Activated T-helper 1 cell treated with anti-CD3 and anti-CD28 coated beads, Interleukin-12 subunit alpha, Interleukin-12 subunit beta, Interleukin-2, Interleukin-4 antibody, amounts not matched to agents 30 ng/mL and 10 ng/mL and 1 ng/mL, durations not matched to agents 14 hours and 24 hours and 36 hours (primary cell): ENCODE measurements at places on chromosomes 1 and 21.

- H3K4me3 ChIP-seq: peak overlapping the region; percentile 60
- no peak for DNase-seq
- peaks cover 28% of the 10 kb centered on the region for H3K4me1 ChIP-seq
- no peaks in the 10 kb centered on the region for H3K36me3 ChIP-seq
These were observed 78.3 kb downstream of the NDUFS5 start for GRCh38 chr1:39104158-39105060.

DNA sequence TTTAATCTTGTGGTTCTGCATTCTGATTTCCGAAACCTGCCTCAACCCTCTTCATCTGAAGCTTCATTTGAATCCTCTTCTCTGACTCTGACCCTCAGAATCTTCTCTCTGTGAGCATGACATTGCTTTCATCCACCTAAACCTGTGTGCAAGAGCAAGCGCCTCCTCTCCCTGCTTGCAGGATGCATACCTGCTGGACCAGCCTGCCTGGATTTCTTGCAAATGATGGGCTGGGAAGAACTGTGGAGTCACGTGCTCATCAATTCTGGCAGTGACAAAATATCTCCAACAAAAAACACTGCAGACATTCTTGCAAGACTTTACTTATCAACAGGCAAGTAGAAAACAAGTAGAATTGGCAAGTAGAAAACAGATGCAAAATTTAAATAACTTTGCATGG, 20.8 kb upstream of the SLC35F3 start:
- H3K27me3 ChIP-seq: no peaks in the 10 kb centered on the region
- no peaks in the 10 kb centered on the region for H3K36me3 ChIP-seq
- no peak overlapping the region for H3K27ac ChIP-seq
- DNase-seq: no peak
- H3K4me3 ChIP-seq: no peak overlapping the region
- H3K4me1 ChIP-seq: no peaks in the 10 kb centered on the region

DNA sequence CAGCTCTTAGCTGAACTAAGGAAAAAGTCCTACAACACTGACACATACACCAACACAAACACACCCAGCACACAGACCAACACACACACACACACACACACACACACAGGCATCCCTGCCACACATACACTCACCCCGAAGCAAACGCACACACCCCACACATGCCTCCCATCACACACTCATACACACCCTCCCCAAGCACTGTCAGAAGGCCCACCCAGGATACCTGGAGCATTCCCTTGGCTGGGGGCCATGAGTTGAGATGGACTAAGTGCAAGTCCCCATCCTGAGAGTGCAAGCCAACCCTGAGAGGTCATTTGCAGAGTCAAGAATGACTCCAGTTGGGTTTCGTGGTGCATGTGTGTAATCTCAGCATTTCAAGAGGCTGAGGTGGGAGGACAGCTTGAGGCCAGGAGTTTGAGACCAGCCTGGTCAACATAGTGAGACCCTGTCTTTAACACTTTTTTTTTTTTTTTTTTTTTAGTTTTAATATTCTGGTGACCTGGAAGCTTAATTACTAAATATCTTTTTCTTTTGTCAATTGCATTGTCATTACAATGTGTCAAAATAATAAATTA, 117.3 kb downstream of the RHOU start:
- H3K27me3 ChIP-seq: peaks cover 32% of the 10 kb centered on the region
- H3K36me3 ChIP-seq: no peaks in the 10 kb centered on the region
- no peak for DNase-seq
- no peak overlapping the region for H3K4me3 ChIP-seq

- H3K36me3 ChIP-seq: peaks cover 3% of the 10 kb centered on the region
- peak overlapping the region; percentile 100 for H3K4me3 ChIP-seq
- H3K4me1 ChIP-seq: peaks cover 22% of the 10 kb centered on the region
- H3K27me3 ChIP-seq: peaks cover 4% of the 10 kb centered on the region
These were observed 3.6 kb downstream of the GUK1 start for GRCh38 chr1:228143480-228144192.

GRCh38 chr1:245512181-245512888, 357.6 kb downstream of the KIF26B start:
- DNase-seq: no peak
- no peak overlapping the region for H3K27ac ChIP-seq
- no peak overlapping the region for H3K4me3 ChIP-seq
- H3K36me3 ChIP-seq: no peaks in the 10 kb centered on the region

DNA sequence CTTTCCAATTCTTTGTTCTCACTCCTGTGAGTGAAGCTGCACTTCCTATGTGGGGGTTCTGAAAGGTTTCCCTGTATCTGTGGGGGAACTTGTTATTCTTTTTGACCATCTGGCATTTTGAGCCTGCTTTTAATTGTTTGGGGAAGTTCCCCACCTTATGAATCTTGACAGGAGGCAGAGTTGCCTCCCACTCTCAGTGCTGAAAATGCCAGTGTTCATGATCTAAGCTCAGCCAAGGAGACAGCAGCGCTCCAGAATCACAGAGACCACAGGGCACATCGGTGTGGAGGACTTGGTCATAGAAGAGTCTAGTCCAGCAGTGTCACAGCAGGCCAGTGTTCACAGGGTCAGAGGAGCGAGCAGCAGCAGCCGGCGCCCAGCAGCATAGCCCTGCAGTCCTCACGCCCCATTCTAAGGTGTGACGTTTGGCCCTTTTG, 63.8 kb upstream of the PRDX6 start:
- H3K27me3 ChIP-seq: peaks cover 4% of the 10 kb centered on the region
- no peak overlapping the region for H3K27ac ChIP-seq
- no peak for DNase-seq
- peaks cover 20% of the 10 kb centered on the region for H3K4me1 ChIP-seq
- H3K36me3 ChIP-seq: peaks cover 3% of the 10 kb centered on the region
- no peak overlapping the region for H3K4me3 ChIP-seq

DNA sequence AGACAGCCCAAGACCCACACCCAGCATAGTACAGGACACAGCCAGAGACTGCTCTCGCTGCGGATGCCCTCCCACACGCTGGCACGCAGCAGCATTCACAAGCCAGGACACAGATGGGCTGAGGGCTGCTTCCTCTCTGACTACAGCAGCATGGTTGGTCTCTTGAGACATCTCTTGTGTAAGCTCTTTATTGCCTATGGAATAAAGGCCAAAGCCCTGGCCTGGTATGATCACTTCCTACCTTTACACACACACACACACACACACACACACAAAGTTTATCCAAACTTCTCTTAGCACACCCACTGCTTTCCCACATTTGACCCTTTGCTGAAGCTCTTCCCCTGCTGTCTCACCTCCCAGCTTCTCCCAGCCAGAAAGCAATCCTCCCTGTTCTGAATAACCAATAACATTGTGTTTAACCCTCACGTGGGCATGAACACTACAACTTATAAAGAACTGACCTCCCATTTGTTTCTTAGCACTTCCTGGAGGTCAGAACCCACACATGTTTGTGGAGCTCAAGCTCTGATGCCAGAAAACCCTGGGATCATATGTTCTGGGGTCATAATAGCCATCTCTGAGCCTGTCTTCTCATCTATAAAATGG, 1.2 kb upstream of the LUZP1 start:
- peak overlapping the region; percentile 25 for H3K27ac ChIP-seq
- H3K27me3 ChIP-seq: no peaks in the 10 kb centered on the region
- H3K4me3 ChIP-seq: peak overlapping the region; percentile 99
- peaks cover 8% of the 10 kb centered on the region for H3K36me3 ChIP-seq
- DNase-seq: no peak
- H3K4me1 ChIP-seq: peaks cover 30% of the 10 kb centered on the region

- H3K27ac ChIP-seq: no peak overlapping the region
- no peak overlapping the region for H3K4me3 ChIP-seq
- no peaks in the 10 kb centered on the region for H3K27me3 ChIP-seq
- H3K36me3 ChIP-seq: no peaks in the 10 kb centered on the region
These were observed 195.2 kb downstream of the FCRL5 start for GRCh38 chr1:157357111-157357510.

GRCh38 chr21:45862543-45863207, 118.9 kb upstream of the COL6A1 start:
- H3K4me3 ChIP-seq: no peak overlapping the region
- no peaks in the 10 kb centered on the region for H3K4me1 ChIP-seq
- no peaks in the 10 kb centered on the region for H3K27me3 ChIP-seq
- DNase-seq: no peak

DNA sequence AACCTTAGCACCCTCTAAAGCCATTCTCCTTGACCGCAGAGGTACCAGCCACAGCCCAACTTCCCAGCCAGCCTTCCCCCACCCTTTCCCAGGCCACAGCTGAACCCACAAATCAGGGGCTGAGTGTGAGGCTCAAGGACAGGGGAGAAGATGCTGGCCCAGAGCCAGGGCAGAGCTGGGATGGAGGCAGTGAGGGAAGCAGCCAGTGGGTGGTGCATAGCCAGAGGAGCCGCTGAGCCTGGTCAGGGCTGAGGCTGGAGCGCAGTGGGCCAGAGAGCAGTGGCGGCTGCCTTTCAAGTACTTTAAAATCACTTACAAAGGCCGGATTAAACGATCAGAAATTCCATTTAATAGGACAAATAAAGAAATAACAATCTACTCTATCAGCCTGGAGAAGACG, 36.3 kb downstream of the DMAP1 start:
- H3K36me3 ChIP-seq: no peaks in the 10 kb centered on the region

DNA sequence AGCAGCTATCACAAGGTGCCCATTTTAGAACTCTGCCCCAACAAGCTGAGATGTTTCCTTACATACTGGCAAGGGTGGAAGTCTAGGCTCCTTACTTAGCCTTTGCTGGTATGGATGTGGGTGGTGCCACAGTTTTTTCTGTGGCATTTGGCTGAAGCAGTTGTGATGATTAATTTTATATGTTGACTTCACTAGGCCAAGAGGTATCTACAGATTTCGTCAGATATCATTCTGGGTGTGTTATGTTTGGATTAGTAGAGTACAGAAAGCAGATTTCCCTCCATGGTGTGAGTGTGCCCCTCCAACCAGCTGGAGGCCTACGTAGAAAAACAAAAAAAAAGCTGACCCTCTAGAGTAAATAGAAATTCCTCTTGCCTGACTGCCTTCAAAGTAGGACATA, 317.0 kb downstream of the BARHL2 start:
- H3K4me3 ChIP-seq: no peak overlapping the region
- H3K27me3 ChIP-seq: no peaks in the 10 kb centered on the region
- H3K4me1 ChIP-seq: no peaks in the 10 kb centered on the region
- H3K36me3 ChIP-seq: no peaks in the 10 kb centered on the region
- no peak overlapping the region for H3K27ac ChIP-seq
- no peak for DNase-seq

GRCh38 chr1:210647406-210648333, 319.0 kb downstream of the HHAT start:
- H3K27me3 ChIP-seq: no peaks in the 10 kb centered on the region
- DNase-seq: no peak
- no peaks in the 10 kb centered on the region for H3K4me1 ChIP-seq
- no peak overlapping the region for H3K4me3 ChIP-seq
- no peak overlapping the region for H3K27ac ChIP-seq

GRCh38 chr1:201696217-201696761, 132.7 kb upstream of the IPO9 start:
- H3K27ac ChIP-seq: no peak overlapping the region
- no peak for DNase-seq
- no peaks in the 10 kb centered on the region for H3K4me1 ChIP-seq
- no peaks in the 10 kb centered on the region for H3K36me3 ChIP-seq

- H3K4me1 ChIP-seq: peaks cover 12% of the 10 kb centered on the region
- H3K4me3 ChIP-seq: peak within 1 kb of the TSS; percentile 67
- peaks cover 75% of the 10 kb centered on the region for H3K27me3 ChIP-seq
- H3K36me3 ChIP-seq: no peaks in the 10 kb centered on the region
These were observed at the start of gene OLIG1 for GRCh38 chr21:33069994-33070743. Gene OLIG1, plus strand, starts transcription at chr21:33070141. Its CDS starts 106 bp downstream, at chr21:33070247.

DNA sequence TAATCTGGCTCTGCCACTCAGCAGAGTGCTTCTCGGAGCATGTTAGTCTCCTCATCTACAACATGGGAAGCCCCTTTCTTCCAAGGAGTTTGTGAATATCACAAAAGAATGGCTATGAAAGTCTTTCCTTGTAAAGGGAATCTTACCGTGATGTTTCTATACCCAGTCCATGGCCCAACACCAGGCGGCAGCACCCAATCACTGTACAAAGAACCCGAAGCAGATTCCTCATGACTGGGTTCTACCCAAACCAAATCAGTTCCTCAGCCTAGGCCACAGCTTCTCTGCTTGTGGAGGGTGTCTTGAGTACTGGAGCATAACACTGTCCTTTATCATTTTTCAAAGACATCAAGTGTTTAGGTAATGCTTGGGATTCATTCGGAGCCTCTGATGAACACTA, 16.6 kb upstream of the SLFNL1 start:
- no peak for DNase-seq
- H3K27me3 ChIP-seq: no peaks in the 10 kb centered on the region
- peaks cover 5% of the 10 kb centered on the region for H3K4me1 ChIP-seq
- H3K36me3 ChIP-seq: peaks cover 18% of the 10 kb centered on the region

DNA sequence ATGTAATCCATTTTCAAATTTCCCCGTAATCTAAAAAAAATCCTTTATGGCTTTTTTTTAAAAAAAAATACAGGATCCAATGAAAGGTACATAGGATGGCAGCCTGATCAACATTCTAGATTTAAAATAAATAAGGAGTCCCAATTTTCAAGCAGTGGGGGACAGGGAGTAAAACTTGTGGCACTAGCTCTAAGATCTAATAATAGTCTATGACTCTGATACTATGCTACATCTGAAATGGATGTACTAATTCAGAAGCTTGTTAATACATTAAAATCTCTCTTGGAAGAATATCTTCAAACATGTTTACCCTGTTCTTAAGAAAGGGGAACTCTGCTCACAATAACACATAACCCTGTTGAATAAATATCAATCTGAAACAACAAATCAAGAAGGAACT, 8.5 kb downstream of the DIPK1A start:
- peaks cover 13% of the 10 kb centered on the region for H3K36me3 ChIP-seq
- no peak for DNase-seq
- H3K27me3 ChIP-seq: no peaks in the 10 kb centered on the region
- peaks cover 58% of the 10 kb centered on the region for H3K4me1 ChIP-seq
- peak overlapping the region; percentile 24 for H3K4me3 ChIP-seq
- H3K27ac ChIP-seq: peak overlapping the region; percentile 46

DNA sequence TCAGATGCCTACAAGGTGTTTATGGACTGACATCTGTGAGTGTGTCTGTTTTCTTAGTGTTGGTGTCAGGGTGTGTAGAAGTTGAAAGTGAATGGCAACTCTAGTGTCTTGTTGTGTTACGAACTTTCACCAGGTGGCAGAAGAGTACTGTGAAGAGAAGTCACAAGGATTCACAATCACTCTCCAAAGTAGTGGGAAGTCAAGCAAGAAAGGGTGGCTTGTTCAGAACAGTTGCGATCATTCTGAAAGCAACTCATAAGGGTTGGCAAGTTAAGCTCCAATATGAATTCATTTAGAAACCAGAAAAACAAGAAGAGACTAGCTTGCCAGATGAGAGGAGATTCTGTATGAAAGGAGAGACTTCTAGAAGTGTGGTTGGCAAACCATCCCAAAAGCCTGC, 86.1 kb downstream of the FASLG start:
- peaks cover 27% of the 10 kb centered on the region for H3K4me1 ChIP-seq
- no peaks in the 10 kb centered on the region for H3K36me3 ChIP-seq
- DNase-seq: peak; percentile 34
- peaks cover 45% of the 10 kb centered on the region for H3K27me3 ChIP-seq
- no peak overlapping the region for H3K4me3 ChIP-seq

- no peak for DNase-seq
- peaks cover 4% of the 10 kb centered on the region for H3K36me3 ChIP-seq
- H3K4me1 ChIP-seq: no peaks in the 10 kb centered on the region
- peaks cover 3% of the 10 kb centered on the region for H3K27me3 ChIP-seq
- H3K27ac ChIP-seq: no peak overlapping the region
These were observed 29.4 kb downstream of the MAP3K7CL start for GRCh38 chr21:29159842-29160241.
